ENCODE measurements at places on chromosomes 4 and X. TPM values are rescaled to one million over a fixed set of nuclear protein-coding genes. Genes with fewer than 3 reads are reported as not detected.

The GAGE12F gene
- polyA plus RNA-seq: not detected

The GABRB1 gene
- 7.1 TPM for polyA plus RNA-seq

The PABPC4L gene
- polyA plus RNA-seq: 1.3 TPM

The GDI1 gene
- polyA plus RNA-seq: 149 TPM

The GABRG1 gene
- not detected for polyA plus RNA-seq

The ZNF732 gene
- 0.12 TPM for polyA plus RNA-seq

The PCDH19 gene
- 0.02 TPM for polyA plus RNA-seq

The CACNA1F gene
- polyA plus RNA-seq: not detected

DNA sequence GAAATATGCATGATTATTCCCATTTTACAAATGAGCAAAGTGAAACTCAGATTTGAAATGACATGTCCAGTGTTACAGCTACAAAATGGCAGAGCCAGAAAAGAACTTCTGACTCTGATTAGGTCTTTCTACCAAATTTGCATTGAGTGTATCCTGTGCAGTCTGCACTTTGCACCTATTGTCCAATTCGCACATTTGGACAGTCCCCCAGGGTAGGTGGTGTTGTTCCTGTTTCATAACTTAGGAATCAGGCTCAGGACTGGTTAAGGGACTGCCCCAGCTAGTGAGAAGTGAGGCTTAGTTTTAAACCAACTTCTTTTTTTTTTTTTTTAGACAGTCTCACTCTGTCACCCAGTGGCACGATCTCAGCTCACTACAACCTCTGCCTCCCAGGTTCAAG is 137.9 kb upstream of the NALF2 start:
- DNase-seq: no peak

DNA sequence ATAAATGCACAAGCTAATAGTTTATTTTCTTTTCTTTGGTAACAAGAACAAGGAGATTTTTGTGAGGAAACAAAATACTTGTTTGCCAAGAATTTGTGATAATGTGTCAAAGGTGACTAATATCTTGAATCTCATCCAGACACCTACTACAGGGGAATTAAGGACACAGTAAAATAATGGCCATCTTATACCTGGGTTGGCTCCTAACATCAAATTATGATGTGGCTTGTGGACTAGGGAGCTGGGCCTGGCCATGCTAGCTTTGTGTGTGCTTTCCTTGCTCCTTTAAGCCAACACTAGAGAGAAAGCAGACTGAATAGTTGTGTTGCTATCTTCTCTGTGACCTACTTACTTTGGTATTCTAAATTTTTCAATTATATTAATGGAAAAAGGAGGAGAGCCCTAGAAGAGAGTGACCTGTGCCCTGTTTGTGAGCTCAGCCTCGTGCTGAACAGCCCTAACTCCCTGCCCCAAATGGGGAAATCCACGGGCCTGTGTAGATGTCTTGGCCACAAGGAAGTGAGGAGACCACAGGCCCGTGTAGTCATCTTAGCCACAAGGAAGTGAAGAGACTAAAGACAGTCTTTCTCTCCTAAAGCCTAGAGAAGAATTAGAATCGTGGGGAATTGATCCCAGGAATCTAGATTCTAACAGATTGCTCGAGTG is 23.3 kb downstream of the ARHGAP24 start:
- no peak for DNase-seq

DNA sequence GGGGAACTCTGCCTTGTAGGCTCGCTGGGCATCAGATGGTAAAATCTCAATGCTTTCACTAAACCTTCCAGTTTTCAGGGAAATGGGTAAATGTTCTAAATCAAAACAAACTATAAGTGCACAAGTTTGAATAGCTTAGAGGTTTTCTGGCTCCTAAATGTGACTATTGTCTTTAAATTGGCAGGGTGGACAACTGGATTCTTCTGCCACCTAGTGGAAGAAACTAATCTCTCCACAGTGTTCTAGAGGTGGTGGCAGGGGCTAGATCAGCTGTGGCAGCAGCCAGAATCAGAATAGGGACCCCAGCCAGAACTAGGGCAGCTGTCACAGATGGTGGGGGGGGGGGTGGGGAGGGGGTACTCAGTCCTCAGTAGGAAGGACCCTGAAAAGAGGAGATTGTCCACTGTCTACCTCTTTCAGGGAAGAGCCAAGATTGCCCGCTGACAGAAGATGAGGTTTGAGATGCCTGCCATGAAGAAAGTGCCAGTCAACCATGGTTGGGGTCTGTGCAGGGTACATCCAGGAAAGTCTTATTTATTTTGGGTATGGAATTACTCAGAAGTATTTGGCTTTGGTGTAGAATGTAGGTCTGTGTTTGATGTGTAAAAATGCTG is 201.4 kb downstream of the CCNG2 start:
- no peak for DNase-seq

DNA sequence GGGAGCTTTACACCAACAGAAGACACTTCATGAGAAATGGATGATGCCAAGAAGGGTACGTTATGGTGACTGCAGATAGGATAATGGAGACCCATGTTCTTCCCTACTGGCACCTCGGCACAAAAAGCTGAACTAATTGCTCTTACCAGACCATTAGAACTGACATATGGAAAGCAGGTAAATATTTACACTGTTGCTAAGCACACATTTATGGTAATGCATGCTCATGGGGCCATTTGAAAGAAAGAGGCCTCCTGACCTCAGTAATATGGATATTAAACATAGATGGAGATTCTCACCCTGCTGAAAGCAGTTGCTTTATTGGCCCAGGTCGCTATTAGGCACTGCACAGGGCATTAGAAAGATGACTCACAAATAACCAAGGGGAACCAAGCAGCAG is 1759.6 kb downstream of the C4orf33 start:
- DNase-seq: no peak

DNA sequence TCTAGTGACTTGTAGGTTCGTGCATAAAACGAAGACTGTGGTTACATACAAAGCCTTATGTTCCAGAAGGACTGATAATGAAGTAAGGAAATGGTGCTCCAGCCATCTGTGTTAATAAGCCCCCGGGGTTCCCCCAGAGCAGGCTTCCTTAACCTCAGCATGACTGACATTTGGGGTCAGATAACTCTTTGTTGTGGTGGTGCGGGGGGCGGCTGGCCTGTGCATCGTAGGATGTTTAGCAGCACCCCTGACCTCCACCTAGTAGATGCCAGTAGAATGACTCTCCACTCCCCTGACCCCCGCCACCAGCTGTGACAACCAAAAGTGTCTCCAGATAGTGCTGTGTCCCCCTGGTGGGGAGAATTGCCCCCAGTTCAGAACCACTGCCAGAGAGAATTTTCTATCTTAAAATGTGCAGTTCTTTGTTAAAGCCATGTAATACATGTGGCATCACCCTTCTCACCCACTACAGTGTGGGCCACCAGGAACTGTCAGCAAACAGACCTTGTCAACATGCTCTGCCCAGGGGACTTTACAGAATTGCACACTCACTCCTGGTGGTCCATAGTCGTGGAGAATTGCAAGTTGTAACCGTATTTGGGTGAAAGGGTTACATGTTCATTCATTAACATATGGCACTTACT is 7.5 kb downstream of the SH3KBP1 start:
- DNase-seq: no peak

GRCh38 chr4:148090029-148090428 is 352.2 kb downstream of the NR3C2 start:
- DNase-seq: no peak

DNA sequence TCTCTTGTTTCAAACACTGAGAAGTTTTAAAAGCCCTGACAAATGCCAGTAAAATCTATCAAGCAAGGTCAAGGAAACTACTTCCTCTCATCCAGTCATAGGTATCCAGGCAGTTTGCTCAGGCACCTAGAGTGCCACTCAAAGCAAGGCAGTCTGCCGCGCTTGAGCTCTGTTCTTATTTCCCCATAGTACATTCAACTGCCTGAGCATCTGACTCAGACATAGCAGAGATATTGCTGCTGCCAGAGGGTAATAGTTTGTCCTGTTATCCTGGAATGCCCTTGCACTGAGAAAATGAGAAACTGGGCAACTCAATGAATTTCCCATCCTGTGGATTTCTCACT is 16.1 kb upstream of the ATP8A1 start:
- DNase-seq: no peak

DNA sequence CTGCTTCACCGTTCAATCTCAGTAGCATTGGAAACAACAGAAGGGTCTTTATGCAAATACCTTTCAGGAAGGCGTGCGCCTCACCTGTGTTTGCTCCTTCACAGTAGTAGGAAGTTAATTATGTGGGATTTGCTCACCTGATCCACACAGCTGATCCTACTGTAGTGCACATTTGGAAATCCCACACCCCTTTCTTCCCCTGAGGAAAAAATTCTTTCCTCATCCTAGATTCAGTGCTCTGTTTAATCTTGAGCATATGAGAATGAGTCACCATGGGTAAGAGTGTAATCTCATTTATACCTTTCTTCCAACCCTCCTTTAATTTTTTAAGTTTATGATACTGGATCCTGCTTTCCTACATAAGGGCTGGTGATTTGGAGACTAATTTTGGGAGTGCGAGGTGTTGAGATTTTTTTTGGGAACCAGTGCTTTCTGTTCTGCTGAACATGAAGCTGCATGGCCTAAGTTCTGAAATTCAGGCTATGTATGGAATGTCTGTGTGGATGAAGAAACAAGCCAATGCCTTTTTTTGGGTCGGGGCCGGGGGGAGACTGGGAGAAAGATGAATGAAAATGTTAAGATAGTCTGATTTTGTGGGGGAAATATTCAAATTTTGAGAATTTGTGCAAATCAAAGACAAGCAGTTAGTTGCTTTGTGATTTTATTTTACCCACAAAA is 19.0 kb downstream of the GAB1 start:
- no peak for DNase-seq

GRCh38 chrX:150773634-150774033 is 80.4 kb downstream of the MTMR1 start:
- DNase-seq: no peak

- no peak for DNase-seq
Measured at GRCh38 chrX:39816871-39817731, 280.7 kb downstream of the BCOR start.

GRCh38 chr4:142164767-142165500 is 528.6 kb downstream of the IL15 start:
- no peak for DNase-seq

- DNase-seq: no peak
Measured at GRCh38 chrX:12681047-12681446, 110.2 kb upstream of the PRPS2 start.

DNA sequence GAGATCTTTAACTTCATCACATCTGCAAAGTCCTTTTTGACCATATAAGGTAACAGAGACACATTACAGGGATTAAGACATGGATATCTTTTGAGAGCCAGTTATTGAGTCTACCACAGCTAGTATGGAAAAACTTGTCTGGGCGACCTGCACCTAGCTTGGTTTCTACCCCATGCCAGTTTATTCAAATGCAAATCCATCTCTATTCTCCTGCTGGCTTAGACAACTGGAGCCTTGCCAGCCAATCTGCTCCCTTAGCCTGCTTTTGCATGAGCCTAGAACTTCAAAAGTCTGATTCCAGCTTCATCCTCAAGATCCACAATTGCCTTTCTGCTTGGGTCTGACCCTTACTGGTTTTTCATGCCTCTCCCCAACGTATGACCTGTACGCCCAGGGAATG is 212.0 kb upstream of the AFF2 start:
- DNase-seq: no peak

GRCh38 chr4:6962211-6963041 is 52.8 kb downstream of the TBC1D14 start:
- no peak for DNase-seq

DNA sequence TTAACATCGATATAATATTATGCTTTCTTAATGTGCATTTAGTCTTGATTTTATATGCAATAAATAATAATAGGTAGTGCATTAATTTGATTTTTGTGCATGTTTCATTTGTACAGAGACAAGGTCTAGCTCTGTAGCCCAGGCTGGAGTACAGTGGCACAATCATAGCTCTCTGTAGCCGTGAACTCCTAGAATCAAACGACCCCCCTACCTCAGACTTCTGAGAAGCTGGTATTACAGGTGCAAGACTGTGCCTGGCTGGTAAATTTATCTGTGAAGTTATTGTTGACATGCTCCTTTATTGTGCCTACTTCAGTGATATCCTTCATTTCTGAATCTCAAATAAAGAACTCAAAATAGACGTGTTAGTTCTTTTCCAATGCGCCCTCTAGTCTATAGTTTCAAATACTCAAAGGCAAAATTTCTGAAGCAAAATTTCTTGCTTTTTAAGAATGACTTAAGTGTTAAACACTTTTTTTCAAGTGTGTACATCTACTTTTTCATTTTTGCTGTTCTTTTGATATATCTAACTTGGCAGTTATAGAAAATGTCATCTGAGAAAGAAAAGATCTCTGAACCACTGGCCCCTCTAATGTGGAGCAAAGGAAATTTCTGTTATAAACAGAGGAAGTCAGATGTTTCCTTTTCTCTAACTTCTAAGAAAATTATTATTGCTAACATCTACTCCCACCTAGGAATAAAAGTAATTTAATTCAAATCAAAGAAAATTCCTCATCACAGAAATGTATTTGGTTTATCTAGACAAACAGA is 28.3 kb upstream of the GUCY1A1 start:
- DNase-seq: no peak

- no peak for DNase-seq
Measured at GRCh38 chrX:138287205-138287877, 424.2 kb downstream of the FGF13 start.

DNA sequence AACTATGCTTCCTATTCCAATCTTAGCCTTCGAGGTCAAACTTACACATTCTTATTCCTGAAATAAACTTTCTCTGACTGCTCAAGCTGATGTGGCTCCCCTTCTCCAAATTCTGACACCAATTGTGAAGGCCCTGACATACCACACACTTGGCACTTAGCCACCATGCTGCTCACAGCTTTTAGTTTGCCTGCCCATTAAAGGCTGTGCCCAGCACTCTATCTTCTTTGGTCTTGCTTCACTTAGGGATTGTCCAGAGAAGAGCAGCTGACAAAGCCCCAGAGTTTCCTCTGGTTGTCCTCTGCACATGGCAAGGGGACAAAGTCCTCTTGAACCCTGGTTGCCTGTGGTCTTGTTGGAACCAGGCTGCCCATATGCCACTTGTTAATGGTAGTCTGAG is 126.1 kb downstream of the ARHGEF9 start:
- DNase-seq: no peak

All from AG04450 (cell line).